ENCODE measurements at places on chromosomes 4 and X.

- no peak for DNase-seq
These were observed 8.9 kb upstream of the HAND2 start for GRCh38 chr4:173538909-173539445.

- peak; percentile 40 for DNase-seq
These were observed 269.4 kb upstream of the SMIM31 start for GRCh38 chr4:164484551-164484950.

DNA sequence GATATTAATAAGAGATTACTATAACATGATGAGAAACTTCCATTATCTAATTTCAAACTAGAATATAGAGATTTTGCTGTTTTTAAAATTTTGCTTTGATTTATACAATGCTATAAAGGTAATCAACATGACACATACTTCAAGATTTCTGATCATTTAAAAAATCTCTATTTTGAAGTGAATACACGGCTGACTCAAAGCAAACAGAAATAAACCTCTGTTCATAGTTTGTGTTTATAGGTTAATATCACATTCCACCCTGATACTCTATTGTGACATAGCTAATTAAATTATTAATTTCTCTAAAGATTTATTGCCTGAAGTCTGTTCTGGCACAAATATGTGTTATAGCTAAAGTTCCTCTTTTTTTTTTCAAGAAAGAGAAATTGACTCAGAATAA is 349.2 kb downstream of the TLL1 start:
- no peak for DNase-seq

GRCh38 chr4:85084371-85085094 is 118.0 kb upstream of the WDFY3 start:
- DNase-seq: peak; percentile 41

- DNase-seq: no peak
These were observed 289.2 kb downstream of the FBXW7 start for GRCh38 chr4:152246659-152247058.

DNA sequence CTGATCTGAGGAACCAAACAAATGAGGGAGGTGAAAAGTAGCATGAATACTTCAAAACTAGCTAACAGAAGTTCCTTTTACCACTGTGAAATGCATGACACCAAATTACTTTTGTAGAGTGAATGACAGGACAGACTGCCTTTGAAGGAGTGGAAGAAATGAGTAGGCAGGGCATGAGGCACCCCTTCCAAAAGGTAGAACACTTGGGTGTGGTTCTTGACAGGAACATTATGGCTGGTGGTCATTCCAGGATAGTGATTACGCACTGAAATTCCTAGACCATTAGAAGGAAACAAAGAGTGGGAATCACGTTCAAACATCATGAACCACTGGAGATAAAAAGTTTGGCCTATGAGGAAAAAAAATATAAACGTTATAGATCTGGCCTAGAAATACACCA is 4.9 kb downstream of the HUWE1 start:
- DNase-seq: no peak

DNA sequence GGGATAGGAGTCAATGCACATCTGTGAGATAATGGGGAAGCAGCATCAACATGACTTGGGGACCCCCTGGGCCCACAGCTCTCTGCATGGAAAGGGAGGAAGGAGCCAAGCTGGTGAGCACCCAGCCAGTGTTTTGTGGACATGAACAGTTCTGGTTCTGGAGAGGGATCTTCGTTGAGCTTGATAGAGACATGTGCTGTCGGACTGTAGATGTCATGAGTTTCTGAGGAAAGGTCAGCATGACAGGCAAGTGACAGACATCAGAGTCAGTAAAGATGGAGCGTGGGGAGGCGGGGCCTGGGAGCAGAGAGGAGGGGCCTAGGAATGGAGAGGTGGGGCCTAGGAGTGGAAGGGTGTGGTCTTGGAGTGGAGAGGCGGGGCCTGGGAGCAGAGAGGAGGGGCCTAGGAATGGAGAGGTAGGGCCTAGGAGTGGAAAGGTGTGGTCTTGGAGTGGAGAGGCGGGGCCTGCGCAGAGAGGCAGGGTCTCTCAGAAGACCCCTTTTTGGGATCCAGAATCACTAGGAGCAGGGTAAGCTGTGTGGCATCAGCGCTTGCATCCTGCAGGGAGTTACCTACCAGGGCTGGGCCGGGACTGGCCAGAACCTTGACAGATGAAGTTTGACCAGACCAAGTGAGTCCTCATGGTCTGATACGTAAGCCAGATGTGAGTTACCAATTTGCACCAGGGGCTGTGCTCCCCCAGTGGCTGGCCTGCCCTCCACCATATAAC is 33.7 kb downstream of the PIGG start:
- DNase-seq: no peak

DNA sequence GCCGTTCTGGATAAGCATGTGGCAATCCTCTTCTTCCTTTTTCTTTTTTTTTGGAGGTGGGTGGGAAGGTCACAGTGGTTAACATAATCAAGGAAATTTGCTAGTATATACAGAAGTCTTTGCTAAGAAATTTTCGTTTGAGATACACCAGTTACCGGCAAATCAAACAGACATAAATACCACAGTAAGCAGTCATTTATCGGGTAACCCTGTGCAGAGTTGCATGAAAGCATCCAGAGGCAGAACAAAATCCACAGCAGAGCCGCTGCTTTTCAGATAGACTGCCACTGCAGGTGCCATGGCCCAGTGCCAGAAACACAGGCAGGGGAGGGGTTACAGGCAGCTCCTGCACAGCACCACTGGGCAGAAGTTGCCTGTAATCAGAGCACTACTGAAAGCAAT is 179.1 kb upstream of the MAB21L2 start:
- peak; percentile 47 for DNase-seq

DNA sequence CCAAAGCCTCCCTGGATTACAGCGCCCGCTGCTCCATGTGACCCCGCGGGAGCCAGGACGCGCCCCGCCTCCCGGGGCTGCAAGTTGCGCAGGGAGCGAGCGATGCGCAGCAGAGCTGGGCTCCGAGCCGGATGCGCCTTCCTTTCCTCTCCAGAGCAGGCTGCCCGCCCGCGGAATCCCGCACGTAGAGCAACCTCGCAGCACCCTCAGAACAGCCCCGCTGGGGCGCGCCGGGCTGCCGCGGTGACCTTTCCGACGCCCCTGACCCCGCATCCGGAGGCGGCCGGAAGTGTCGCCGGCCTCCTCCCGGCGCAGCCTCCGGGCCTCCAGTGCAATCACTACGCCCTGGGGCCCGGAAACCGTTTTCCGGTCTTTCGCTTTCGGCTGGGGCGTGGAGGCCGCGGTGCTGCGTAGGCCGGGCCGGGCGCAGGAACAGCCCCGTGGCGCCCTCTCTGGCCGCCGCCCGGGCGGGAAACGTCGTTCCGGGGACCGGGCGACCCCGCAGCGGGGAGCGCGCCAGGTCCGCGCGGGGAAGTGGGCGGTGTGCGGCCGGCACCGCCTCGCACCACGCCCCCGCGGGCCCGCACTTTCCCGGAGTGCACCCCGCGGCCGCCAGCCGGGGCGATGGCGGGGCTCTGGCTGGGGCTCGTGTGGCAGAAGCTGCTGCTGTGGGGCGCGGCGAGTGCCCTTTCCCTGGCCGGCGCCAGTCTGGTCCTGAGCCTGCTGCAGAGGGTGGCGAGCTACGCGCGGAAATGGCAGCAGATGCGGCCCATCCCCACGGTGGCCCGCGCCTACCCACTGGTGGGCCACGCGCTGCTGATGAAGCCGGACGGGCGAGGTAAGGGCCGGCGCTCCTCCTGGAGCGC is at the start of gene CYP4V2:
Gene CYP4V2 (plus strand): TSS at position 368 of the 866 bp plus-strand sequence. CDS start 257 bp downstream, at position 625.
- DNase-seq: peak; percentile 82

DNA sequence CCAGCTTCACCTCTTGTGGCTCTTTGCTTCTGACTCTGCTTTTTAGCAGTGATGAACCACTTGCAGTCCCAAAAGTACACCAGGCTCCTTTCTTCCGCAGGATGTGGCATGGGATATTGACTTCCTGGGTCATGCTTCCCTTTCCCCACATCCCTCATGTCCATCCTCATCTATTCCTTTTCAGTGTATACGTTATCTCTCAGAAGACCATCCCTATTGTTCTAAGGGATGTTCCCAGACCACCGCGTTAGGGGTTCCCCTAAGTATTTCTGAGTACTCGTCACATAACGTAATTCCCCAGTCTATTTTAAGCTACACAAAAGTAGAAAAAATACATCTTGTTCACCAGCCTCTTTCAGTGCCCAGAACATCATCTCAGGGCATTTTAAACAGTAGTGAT is 71.1 kb upstream of the NLGN4X start:
- DNase-seq: no peak

Measured in femur (tissue), 1 donor.